ENCODE measurements at places on chromosomes 7 and 10.

DNA sequence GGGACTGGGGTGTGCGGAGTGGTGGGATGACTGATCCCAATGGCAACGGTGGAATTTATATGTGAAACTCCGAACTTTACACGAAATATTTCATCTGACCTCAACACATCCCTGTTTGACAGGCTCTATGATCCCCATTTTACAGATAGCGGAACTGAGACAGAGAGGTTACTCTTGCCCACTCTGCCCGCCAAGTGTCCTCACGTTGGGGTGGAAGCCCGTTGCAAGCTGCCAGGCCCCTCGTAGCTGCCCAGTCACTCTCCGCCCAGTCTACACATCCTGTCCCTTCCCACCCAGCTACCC is 397 bp upstream of the NFE2L3 start:
- no peak for DNase-seq

DNA sequence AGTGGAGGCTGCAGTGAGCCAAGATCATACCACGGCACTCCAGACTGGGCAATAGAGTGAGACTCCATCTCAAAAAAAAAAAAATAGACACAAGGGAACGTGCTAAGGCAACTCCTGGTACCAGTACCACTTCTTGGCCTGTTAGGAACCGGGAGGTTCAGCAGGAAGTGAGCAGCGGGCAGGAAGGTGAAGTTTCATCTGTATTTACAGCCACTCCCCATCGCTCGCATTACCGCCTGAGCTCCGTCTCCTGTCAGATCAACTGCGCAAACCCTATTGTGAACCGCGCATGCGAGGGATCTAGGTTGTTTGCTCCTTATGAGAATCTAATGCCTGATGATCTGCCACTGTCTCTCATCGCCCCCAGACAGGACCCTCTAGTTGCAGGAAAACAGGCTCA is 69.9 kb upstream of the FOXK1 start:
- no peak for DNase-seq

GRCh38 chr10:36451391-36451970 is 673.9 kb upstream of the ANKRD30A start:
- no peak for DNase-seq

- DNase-seq: no peak
These were observed 121.1 kb downstream of the PLPP4 start for GRCh38 chr10:120578134-120578533.

DNA sequence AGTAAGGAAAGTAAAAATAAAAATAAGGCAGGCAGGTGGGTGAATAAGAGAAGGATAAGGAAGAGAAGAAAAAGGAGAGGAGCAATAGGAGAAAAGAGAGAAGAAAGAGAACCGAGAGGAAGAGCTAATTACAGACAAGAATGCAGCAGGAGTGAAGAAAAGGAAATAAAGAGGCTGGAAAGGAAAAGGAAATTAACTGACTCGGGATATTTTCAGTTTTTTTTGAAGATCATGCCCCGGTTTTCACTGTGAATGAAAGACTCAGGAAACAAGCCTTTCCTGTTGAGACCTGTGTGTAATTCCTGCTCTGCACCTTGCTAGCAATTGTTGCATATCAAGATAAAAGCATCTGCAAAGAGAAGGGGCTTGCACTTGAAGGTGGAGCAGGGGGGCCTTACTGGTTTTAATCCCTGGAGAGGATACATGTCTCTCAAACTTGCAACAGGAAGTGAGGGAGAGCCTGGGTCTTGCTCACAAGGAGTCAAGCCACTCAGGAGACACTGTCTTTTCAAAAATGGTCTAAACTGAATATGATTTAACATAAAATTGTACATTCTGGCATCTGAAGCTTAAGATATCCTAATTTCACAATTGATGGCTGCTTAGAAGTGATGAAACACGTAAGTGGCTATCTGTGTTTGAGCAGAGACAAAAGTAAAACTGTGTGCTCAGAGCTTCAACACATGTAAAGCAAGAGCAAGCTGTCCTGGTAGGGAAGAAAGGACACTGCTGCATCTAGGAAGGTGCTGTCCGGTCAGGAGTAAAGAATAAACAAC is 157.6 kb downstream of the FAM107B start:
- DNase-seq: no peak

DNA sequence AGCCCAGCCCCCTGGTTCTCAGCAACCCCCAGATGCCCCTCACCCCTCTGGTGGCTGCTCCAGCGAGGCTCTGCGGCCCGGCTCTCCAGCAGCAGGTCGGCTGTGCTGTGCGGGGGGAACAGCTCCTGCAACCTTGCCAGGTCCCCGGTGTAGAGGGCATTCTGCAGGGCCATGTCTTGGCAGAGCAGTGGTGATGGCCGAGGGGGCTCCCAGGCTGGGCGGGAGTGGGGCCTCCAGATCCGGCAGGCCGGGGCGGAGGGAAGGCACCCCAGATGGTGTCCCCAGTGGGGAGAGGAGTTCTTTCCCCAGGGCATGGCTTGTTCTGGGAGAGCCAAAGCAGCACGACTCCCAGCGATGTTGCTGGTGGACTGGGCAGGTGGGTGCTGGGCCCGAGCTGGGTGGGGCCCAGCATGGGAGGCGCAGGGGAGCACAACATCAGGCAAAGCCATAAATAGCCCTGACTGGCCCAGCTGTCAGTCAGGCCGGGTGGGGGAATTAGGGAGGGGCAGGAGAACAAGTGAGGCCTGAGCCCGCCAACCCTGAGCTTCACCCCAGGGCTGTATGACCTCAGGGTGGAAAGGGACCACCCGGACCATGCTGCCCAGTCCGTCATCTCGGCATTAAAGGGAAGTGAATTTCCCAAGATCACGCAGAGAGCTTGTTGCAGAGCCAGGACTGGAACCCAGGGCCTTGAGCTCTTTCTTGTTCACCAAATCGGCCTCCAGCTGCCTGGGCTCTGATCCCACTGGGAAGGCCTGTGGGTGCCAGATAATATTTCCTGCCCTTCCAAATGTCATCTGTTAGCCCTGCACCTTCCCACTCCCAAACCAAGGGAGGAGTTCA is 580 bp upstream of the ASB10 start:
- no peak for DNase-seq

GRCh38 chr10:97024168-97025073 is 161.3 kb downstream of the SLIT1 start:
- DNase-seq: no peak

DNA sequence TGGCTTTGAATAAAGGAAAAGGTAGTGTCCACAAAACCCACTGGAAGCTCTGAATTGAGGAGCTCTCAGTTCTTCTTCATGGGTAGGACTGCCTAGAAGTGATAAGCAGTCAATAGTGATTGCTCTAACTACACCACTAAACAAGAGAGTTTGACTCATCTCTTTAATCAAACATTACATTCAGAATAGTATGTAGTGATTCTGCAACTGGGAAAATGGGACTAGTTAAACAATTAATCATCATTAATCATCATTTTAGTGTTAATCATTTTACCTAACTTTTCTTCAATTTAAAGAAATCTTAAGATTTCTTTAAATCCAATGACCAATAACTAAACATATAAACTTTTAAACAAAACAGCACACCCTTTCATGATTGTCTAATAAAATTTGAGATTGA is 484.0 kb upstream of the FZD8 start:
- no peak for DNase-seq

GRCh38 chr10:85537561-85537960 is 829.0 kb downstream of the GRID1 start:
- no peak for DNase-seq

GRCh38 chr7:143325240-143325639 is 9.3 kb downstream of the CLCN1 start:
- peak; percentile 24 for DNase-seq

- DNase-seq: peak; percentile 75
These were observed at the start of gene SFRP4 for GRCh38 chr7:37916673-37917660. TSS of gene SFRP4 (minus strand) at chr7:37916817. CDS start at chr7:37916537, 280 bp downstream.

- no peak for DNase-seq
These were observed 133.3 kb downstream of the KCNMA1 start for GRCh38 chr10:77504196-77504872.

DNA sequence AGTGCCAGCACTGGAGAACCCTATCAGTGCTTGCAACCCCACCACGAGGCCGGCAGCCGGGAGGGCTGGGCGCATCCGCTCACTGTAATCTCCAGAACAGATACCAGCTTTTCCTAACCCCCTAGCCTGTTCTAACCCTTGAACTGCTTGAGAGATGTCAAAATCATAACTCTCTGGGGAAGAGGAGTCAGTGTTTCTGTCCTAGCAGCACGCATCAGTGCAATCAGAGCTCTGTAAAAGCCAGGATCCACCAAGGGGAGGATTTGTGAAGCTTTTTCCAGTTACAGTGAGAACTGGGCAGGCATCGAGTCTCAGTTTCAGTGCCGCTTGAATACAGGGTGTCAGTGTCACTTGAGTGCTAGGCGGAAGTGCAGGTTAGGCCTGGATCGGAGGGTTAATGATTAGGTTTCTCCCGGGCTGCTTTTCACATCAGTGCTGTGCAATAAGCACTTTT is 104.5 kb upstream of the INSYN2A start:
- DNase-seq: no peak

DNA sequence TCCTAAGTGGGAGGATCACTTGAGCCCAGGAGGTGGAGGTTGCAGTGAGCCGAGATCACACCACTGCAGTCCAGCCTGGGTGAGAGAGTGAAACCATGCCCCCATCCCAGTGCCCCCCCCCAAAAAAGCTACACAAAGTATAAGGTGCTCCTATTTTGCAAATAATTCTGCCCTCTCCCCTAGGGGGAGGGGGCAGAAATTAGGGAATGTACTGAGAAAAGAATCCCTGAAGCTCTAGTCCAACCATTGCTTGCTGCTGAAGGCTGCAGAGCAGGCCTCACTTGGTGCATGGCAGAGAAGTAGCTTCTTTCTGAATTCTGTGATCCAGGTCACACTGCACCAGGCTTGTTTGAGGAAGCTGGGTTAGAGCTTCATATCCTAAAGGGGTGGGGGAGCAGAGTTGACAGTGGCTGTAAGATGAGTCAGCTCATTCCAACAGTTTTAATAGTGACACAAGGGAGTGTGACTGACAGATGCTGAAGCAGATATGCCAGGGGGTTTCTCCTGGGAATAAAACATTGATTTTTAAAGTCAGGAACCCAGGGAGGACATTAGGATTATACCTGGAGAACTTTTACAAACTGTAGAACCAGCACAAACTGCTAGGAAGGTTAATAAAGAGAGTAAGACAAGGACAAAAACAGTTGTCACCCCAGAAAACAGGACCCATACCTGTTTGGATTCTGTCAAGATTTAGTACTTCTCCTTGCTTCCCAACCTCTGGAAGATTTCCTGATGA is 32.8 kb upstream of the STRIP2 start:
- DNase-seq: peak; percentile 65

- no peak for DNase-seq
These were observed 4.6 kb upstream of the TSPAN14 start for GRCh38 chr10:80449520-80449919.

DNA sequence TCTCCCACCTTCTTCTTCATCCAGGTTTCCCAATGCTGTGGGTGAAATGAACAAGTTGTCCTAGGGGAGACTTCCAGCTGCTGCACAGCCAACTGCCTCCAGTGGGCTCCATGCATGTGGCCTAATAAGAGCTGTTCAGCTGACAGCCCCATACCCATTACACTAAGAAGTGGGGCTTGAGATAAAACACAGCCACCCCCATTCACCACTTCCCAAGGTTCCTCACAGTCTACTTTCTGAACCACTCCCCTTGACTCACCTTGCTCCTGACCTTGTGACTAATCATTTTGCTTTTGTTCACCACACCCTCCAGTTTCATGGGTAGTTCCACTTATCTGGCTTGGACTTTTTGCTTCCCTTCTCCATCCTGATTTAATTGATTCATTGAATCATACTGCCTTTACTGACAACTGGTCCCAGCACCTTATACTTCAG is 119.3 kb downstream of the CABCOCO1 start:
- no peak for DNase-seq

GRCh38 chr7:113521468-113521867 is 397.3 kb downstream of the PPP1R3A start:
- DNase-seq: peak; percentile 1

All from suppressor macrophage treated with lipopolysaccharide for 4 hours (primary cell).